ENCODE measurements at places on chromosomes 5 and 9.

DNA sequence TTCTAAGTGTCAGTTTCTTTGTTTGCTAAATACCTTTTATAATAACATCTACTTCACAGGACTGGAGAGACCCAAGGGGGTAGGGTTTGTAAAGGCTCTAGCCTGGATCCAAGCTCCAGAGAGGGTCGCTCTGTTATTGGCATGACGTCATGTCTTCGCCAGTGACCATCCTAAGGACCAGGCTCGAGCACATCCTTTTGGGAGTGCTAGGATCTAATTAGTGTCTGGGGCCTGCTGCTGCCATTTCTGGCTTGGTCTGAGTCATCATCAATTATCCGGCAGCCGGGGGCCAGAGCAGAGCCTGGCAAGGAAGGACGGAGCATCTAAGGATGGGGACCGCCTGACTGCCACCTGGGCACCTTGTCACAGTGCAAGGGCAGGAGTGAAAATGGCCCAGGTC lies 153.0 kb downstream of the NSG2 start:
- DNase-seq, result no peak

DNA sequence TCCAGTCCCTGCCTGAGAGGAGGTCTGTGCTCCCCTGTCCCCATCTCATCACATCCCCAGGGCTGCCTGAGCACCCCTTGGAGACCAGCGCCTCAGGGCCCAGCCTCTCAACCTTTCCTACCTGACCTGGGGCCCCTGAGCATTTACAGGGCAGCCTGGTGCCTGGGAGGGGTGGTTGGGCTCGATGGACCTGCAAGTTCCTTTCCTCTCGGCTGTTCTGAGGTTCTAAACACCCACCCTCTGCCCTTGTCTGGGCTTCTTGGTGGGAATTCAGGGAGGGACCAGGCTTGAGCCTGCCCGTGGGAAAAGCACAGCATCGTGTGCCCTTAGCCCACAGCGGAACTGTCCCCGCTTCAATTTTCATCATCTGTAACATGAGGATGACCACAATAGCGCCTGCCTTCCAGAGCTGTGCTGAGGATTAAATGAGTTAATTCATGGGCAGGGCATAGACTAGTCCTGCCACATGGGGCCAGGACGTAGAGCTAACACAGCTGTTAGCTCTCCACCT lies 91.0 kb upstream of the SH3PXD2B start:
- no peak for DNase-seq

- no peak for DNase-seq
These were observed 114.9 kb downstream of the AUH start for GRCh38 chr9:91246846-91247245.

GRCh38 chr5:69148981-69149675 lies 17.8 kb upstream of the CCNB1 start:
- no peak for DNase-seq

GRCh38 chr9:37295178-37295577 lies 127.3 kb upstream of the GRHPR start:
- no peak for DNase-seq

- DNase-seq, result no peak
These were observed 570.6 kb upstream of the KLF4 start for GRCh38 chr9:108060175-108060574.

- DNase-seq, result no peak
These were observed 695 bp upstream of the SNAPC3 start for GRCh38 chr9:15421990-15422371.
